BJ (cell line): ENCODE measurements at places on chromosomes 2 and 18. TPM values are rescaled to one million over a fixed set of nuclear protein-coding genes. Genes with fewer than 3 reads are reported as not detected.

GRCh38 chr2:196702641-196703040 is 63.1 kb downstream of the CCDC150 start:
- DNase-seq = no peak

GRCh38 chr18:42530276-42530675 is 575.2 kb downstream of the PIK3C3 start:
- no peak for DNase-seq

GRCh38 chr2:118032169-118033013 is 18.5 kb upstream of the CCDC93 start:
- no peak for DNase-seq

- DNase-seq = no peak
Measured at GRCh38 chr18:3874125-3874524, 424.2 kb downstream of the TGIF1 start.

- DNase-seq = no peak
Measured at GRCh38 chr2:170576296-170576695, 138.8 kb upstream of the SP5 start.

The PLEK gene
- polyA plus RNA-seq = 0.07 TPM in 1 of 2 replicates, not detected in the other

The GPC1 gene
- 62.9 and 126 TPM in 2 replicates for polyA plus RNA-seq
